ENCODE measurements at places on chromosomes 5 and 9.

GRCh38 chr5:98214240-98215051, 559.0 kb upstream of the RGMB start:
- DNase-seq = no peak

DNA sequence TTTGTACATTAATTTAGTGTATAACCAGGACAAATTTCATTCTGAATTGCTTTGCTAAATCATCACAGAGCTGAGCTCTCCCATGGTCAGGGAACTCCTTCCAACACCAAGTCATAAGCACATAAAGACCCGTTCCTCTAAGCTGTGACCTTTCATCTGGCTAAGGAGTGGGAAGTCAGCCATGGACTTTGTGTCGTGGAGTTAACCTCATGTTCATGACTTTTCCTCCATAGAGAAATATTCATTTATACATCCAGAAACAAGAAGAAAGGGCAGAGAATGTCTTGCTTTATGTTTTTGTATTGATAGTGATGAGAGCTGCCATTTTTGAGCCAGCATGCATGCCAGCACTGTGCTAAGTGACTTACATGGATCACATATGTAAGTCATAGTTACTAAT, 97.5 kb downstream of the INIP start:
- DNase-seq = no peak

DNA sequence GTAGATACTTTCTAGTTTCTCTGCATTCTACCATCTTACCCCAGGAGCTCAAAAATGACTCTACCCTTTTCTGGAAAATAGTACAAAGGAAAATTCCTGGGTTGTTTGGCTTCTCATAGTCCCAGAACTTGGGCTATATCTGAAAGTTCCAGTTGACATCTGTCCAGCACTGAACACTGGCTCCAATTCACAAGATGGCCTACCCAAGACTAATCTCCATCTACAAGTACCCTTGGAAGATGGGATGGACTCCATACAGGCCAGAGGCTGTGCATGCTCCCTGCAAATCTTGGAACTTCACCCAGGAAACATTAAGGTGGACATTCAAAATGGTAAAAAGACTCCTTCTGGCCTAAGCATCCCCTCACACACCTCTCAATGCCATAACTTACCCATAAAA, 427.1 kb downstream of the DTWD2 start:
- no peak for DNase-seq

GRCh38 chr9:101235105-101235866, 149.5 kb downstream of the BAAT start:
- peak; percentile 18 for DNase-seq

GRCh38 chr9:91359734-91360470, 1.8 kb downstream of the AUH start:
- no peak for DNase-seq

DNA sequence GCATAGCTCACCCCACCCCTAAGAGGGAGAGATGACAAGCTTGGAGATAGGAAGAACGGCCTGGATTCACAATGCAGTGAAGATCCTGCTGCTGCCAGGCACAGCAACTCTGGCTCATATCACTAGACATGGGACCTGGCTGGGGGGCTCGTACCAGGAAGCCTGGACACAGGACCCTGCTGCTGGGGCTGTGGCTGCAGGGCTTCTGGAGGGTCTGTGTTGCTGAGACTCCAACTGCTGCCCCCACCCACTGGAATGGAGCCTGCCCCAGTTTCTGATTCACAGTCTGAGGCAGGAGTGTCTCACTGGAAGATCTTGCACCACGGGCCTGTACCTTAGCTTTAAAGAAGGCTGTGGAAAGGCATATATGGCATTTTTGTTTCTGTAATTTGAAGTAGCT, 31.0 kb upstream of the GLRX start:
- DNase-seq = no peak

GRCh38 chr5:151660616-151661495, 25.9 kb downstream of the SPARC start:
- DNase-seq = no peak

- no peak for DNase-seq
These were observed 22.5 kb downstream of the TPPP start for GRCh38 chr5:670396-671270.

All from left renal pelvis (tissue), 4 donors.